Right renal cortex interstitium (tissue), 3 donors: ENCODE measurements at places on chromosomes 3 and 15. TPM values are rescaled to one million over a fixed set of nuclear protein-coding genes. Genes with fewer than 3 reads are reported as not detected.

Gene SPESP1
- 5.8 TPM for polyA plus RNA-seq

Gene UNC13C
- 12.9 TPM for polyA plus RNA-seq

- no peak for DNase-seq
These were observed 200.1 kb upstream of the KBTBD8 start for GRCh38 chr3:66797889-66798560.

- DNase-seq: no peak
These were observed 8.3 kb downstream of the IL5RA start for GRCh38 chr3:3101660-3102458.

DNA sequence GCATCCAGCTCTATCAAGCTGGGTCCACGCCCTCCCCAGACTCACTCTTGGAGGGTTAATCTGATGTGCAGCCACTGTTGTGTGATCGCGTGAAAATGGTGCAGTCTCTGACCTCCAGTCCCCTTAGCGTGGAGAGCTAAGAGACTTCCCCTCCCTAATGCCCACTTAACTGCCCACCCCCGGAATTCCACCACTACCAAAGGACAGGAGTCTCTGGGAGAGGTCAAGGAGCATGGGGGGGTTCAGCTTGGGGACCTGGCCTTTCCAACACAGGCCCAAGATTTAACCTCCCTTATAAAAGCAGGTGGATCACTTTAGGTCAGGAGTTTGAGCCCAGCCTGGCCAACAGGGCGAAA is 48.8 kb downstream of the CCDC12 start:
- no peak for DNase-seq

DNA sequence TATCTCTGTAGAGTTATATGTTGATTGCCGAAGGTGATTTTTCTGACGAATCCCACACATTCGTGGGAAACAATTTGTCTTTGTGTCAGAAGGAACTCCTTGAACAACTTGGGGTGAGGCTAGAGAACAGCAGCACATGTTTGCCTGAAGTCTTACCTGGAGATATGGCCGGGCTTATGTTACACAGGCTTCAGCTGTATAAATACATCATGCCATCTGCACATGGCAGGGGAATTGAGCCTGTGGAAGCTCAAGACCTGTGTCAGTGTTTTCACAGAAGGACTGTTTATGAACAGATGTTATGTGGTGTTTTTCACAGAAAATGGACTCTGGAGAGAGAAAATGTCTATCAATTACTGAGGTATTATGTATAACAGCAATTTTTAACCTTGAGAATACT is 203.6 kb upstream of the MDFIC2 start:
- DNase-seq: no peak

DNA sequence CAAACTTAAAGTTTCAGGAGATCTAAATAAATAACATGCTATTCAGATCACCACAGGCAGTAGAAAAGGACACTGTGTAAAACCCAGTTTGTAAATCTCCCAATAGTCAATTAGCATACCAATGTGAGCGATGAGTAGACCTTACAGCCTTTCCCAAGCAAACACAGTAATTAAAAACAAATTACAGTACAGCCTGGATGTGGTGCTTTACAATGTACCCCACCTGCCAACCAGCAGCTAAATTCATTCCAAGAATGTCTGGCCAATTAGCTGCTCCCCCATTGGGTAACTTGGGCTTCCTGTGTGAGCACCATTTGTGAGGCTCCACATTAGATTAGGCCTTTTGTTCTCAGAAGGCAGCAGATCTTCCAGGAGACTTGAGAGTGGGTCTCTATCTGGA is 635.0 kb downstream of the TBL1XR1 start:
- DNase-seq: no peak

DNA sequence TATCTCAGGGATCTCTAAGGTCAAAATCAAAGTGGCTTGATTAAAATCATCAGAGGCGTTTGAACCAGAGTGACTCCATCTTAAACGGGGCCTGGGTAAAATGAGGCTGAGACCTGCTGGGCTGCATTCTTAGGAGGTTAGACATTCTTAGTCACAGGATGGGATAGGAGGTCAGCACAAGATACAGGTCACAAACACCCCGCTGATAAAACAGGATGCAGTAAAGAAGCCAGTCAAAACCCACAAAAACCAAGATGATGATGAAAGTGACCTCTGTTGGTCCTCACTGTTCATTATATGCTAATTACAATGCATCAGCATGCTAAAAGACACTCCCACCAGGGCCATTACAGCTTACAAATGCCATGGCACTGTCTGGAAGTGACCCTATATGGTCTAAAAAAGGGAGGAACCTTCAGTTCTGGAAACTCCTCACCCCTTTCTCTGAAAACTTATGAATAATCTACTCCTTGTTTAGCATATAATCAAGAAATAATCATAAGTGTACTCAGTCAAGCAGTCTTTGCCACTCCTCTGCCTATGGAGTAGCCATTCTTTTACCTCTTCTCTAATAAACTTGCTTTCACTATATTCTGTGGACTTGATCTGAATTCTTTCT is 143.3 kb upstream of the SLCO3A1 start:
- DNase-seq: no peak
